ENCODE measurements at places on chromosomes 2 and 18.

- no peak for DNase-seq
Measured at GRCh38 chr2:9087121-9087681, 83.7 kb upstream of the MBOAT2 start.

DNA sequence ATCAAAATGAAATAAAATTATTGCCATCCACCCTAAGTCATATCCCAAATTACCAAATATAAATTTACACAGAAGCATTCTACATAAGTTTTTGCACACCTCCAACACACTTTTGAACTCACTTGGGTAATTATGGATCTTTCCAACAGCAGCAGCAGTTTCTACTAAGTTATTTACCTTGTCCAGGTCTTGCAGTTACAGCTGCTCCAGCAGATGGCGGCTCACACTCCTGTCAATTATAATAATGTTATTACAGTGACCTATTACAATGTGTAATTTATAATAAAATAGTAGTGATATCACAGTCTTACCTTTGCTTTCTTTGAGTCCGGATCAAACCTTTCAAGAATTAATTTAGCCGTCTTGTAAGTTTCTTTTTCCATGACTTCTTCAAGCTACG is 37.9 kb downstream of the LNPK start:
- no peak for DNase-seq

GRCh38 chr18:68435581-68435980 is 279.3 kb downstream of the TMX3 start:
- DNase-seq: no peak

DNA sequence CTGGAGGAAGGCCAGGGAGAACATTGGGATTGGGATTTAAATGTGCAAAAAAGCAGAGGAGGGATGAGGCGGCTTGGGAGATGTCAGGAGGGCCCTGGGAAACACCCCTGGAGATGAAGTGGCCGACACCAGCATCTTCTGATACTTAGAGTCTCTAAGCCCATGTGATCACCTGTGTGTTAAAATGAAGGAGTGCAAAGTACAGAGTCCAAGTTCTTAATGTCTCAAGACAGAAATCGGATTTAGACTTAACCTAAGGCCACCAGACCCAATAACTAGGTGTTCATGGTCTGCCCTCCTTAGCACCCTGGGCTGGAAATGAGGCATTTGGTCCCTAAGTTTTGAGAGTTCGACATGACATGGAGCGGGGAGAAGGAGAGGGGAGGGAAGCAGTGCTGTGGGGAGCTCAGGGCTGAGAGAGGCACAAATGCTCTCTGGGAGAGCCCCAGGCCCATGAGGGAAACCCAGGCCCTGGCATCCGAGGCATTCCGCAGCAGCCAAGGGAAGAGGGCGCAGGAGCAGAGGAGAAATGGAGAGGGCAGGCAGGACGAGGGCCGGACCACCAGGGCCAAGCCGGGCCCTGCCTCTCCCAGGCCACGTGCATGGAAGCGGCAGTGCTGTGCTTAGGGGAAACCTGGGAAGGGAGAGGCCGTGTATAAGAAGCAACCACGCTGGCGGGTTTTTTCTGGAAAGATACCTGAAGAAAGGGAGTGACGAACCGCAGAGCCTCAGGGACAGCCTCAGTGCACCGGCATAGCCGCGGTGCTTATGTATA is 63.3 kb downstream of the SFXN5 start:
- DNase-seq: no peak

DNA sequence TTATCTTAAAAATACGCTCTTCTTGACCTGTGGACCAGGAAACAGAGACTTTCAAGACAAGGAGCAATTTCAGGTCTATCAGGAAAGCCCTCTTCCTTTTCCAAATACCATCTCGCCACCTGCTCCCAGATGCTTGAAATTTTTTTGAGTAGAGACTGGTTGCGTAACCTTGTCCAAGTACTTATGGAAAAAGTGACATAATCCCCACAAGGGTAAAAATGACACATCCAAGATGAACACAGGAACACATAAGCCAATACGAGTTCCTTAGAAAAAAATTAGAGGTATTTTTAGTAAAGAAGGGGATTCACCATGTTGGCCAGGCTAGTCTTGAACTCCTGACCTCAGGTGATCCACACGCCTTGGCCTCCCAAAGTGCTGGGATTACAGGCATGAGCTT is 1.8 kb downstream of the SERPINB13 start:
- DNase-seq: no peak

DNA sequence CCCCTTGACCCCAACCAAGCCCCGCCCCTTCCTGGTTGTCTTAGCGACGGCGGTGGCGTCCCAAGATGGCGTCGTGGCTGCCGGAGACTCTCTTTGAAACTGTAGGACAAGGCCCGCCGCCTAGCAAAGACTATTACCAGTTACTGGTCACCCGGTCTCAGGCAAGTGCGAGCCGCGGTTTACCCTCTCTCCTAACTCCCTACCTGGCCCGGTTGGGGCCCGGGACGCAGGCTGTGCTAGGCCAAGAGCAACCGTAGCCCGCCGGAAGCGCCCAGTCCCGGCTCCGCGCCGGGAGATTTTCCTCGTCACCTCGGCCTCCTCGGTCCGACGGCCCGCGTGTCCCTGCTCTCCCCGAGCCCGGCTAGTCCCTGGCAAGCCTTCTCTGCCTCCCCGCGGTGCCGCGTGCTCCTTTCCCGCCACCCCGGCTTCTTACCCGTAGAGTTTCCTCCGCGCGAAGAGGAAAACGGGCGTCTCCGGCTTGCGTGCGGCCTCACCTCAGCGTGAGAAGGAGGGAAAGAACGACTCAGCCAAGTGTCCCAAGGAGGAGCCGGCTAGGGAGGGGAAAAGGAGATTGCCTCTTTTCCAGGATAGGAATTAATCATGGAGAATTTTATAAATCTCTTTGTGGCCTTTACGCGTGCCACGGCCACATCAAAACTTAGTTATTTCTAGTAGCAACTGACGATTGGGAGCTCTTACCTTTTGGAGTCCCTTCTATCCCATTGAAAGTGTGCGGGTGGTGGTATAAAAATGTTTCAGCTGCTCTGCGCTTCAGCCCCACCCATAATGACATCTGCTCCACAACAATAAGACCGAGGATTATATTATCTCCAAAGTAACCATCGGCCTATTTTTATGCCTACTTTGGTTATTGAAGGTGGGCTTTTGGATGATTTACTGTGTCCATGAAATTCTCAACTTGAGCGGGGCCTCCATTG is at the start of gene FBXO36:
Gene FBXO36, plus strand, starts transcription at position 55 of the 938 bp plus-strand sequence. Its CDS starts 11 bp downstream, at position 66.
- DNase-seq: peak; percentile 78

GRCh38 chr2:213740453-213740852 is 456.2 kb downstream of the SPAG16 start:
- no peak for DNase-seq

DNA sequence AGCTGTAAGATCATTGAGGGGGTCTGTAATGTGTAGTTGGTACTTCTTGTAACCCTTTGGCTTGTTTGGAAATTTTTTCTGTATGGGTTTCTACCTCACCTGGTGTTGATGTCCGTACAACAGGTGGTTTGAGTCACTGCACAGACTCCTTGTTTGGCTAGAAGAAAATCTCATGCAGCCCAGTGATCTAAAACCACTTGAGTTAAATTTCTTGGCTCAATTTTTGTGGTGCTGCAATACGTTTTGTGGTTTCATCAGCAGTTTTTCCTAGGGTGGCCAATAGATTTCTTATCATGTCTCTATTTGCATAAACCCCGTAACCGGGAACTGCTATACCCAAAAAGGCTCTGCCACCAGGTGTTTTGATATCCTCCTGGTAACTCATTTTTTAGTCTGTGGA is 43.4 kb downstream of the CERS6 start:
- no peak for DNase-seq

- DNase-seq: no peak
Measured at GRCh38 chr18:60147323-60147722, 225.3 kb downstream of the MC4R start.

DNA sequence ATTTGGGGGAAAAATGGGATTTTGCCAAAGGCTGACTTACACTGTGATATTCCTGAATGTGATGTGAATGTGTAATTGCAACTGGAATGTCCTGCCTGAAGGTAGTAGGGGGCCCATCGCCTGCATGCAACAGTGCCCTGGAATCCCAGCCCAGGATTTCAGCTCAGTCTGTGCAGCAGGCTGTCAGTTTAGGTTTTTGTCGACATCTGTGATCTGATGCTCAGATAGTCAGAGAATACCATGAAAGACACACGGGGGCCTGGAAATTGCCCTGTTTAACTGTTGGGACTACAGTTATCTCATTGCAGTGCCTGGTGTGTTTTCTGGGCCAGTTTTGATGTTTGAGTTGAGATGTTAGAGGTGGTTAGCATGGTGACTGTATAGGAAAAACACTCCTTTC is 84.5 kb upstream of the HK2 start:
- DNase-seq: no peak

GRCh38 chr2:143730953-143731260 is 601.7 kb downstream of the ARHGAP15 start:
- no peak for DNase-seq

- no peak for DNase-seq
Measured at GRCh38 chr2:129006901-129007300, 688.2 kb upstream of the HS6ST1 start.

- DNase-seq: no peak
Measured at GRCh38 chr18:54392543-54393023, 34.9 kb downstream of the C18orf54 start.

- no peak for DNase-seq
Measured at GRCh38 chr2:146879882-146880281, 964.9 kb upstream of the ACVR2A start.

DNA sequence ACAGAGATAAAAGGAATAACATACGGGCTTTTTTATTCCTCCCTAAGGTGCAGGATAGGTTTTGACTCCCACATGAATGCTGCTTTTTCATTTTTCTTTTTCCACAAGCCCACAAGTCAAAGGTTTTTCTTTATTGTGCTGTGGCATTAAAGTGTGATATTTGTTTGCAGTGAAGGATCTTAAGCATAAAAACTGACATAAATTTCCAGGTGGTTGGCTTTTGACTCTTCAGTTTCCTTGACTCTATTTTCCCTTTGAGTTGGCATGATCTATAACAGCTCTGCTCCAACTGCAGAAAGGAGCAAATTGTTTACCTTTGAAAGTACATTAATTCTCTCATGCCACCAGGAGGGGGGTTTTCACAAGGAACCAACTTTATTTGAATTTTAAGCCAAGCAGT is 326.2 kb upstream of the FAM98A start:
- DNase-seq: no peak

Measured in activated naive CD4-positive, alpha-beta T cell (primary cell).